Dermis blood vessel endothelial cell (primary cell): ENCODE measurements at places on chromosomes 12 and 14. TPM values are rescaled to one million over a fixed set of nuclear protein-coding genes. Genes with fewer than 3 reads are reported as not detected.

- peak; percentile 62 for DNase-seq
These were observed 457 bp downstream of the SOCS2 start for GRCh38 chr12:93572712-93573551.

GRCh38 chr14:51276605-51277004 lies 36.6 kb downstream of the TMX1 start:
- DNase-seq = no peak

DNA sequence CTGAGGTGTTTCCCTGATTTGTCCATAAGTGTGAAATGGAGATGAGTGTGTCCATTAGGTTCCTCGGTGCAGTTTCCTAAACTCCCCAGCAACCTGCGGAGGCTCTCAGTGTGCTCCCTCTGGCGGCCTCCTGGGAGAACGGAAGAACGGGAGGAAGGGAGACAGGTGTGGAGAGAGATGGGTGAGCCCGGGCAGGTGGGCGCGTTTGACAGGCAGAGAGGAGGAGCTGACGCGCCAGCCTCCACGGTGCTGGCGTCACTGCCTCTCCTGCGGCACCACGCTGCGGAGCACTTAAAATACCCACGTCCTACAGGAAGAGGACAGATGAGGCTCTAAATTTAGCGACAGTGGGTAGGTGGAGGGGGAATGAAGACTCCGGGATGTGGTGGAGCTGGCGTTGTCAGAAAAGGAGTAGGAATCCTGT lies 26.8 kb upstream of the PEX5 start:
- DNase-seq = peak; percentile 34

- DNase-seq = no peak
These were observed 16.8 kb downstream of the WNT5B start for GRCh38 chr12:1645819-1646218.

- DNase-seq = peak; percentile 29
These were observed 232.9 kb downstream of the ATP23 start for GRCh38 chr12:58174316-58174715.

MUCL1 gene
- total RNA-seq = not detected in 2 replicates

CCDC196 gene
- not detected in 2 replicates for total RNA-seq
